ENCODE measurements at places on chromosomes 4 and X. TPM values are rescaled to one million over a fixed set of nuclear protein-coding genes. Genes with fewer than 3 reads are reported as not detected.

SYTL4 gene
- 9.1 TPM for total RNA-seq

GRCh38 chr4:48558819-48559218 is 68.8 kb downstream of the ZAR1 start:
- no peak for DNase-seq

GRCh38 chr4:95250544-95251137 is 298.1 kb downstream of the UNC5C start:
- peak; percentile 65 for DNase-seq

DNA sequence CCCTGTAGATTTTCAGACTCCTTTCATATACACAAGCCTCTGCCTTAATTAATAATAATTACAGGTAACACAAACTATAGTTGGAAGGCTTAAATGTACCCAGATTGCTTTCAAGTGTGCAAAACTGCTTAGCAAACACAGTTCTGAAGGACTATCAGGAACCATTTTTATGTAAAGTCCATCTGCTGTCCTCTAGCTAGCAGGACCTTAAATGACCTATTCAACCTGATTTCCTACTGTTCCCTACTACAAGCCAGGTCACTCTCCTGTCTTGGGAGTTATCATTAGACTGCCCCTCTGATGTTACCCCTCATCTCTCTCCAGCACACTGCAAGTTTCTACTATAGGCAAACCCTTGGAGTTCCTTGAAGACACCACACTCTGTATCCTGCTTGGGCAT is 157.3 kb downstream of the GBA3 start:
- no peak for DNase-seq

DNA sequence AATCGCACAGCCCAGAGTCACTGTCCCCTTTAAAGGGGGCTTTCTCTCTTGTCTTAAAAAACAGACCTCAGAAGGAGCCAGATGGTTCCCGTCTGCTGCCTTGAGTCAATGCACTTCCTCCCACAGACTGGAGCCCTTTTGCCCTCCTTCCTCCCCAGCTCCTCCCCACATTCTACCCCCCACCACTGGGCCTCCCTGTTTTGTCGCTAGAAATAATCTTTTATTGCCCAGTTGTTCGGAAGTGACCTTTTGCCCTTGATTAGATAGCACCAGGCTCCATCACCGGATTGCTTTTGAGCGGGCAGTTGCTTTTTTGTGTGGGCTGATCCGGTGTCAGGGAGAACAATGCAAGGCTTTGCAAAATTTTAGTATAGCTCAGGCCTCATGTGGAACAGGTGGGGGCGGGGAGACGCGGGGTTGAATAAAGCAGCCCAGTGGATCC is 47.7 kb downstream of the SPRY1 start:
- DNase-seq, result no peak

All from M059J (cell line).